Ovary (tissue), 10 donors: ENCODE measurements at places on chromosomes 16 and 17. TPM values are rescaled to one million over a fixed set of nuclear protein-coding genes. Genes with fewer than 3 reads are reported as not detected.

KRTAP4-9 gene
- total RNA-seq = not detected

DNASE1L2 gene
- 0.77 TPM for total RNA-seq

TBC1D3C gene
- not detected for total RNA-seq

DNA sequence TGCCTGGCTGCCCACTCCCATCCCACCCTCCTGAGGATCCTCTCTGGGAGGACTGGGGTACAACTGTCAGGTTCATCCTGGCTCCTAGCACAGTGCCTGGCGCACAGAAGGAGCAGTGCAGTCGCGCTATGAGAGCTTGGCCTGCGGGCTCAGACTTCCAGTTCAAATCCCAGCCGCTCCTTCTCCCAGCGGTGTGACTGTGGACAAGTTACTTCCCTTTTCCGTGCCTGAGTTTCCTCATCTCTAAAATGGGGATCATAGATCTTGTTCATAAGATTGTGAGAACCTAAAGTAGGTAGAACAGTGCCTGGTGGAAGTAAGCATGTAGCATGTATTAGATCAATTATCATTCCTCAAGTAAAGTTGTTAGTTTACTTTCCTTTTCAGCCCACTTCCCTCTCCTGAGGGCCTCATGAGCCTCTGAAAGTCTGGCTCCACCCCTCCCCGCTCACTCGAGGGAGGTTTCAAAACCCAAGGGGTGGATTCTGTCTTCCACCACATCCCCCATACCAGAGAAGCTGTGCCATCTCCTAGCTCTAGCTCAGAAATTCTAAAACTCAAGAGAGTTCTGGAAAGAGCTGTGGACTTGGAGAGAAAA is 19.9 kb upstream of the COL1A1 start:
- peak overlapping the region; percentile 33 for H3K27ac ChIP-seq
- DNase-seq = no peak
- no peak overlapping the region for H3K4me3 ChIP-seq
- H3K36me3 ChIP-seq = no peaks in the 10 kb centered on the region

GRCh38 chr17:79077587-79077986 is 3.0 kb downstream of the ENGASE start:
- no peak overlapping the region for H3K27ac ChIP-seq
- H3K27me3 ChIP-seq = no peaks in the 10 kb centered on the region
- DNase-seq = no peak

- H3K4me3 ChIP-seq = no peak overlapping the region
- H3K27ac ChIP-seq = no peak overlapping the region
- no peaks in the 10 kb centered on the region for H3K27me3 ChIP-seq
- DNase-seq = no peak
- H3K4me1 ChIP-seq = no peaks in the 10 kb centered on the region
These were observed 51.3 kb downstream of the MPHOSPH6 start for GRCh38 chr16:82118749-82119148.

- no peaks in the 10 kb centered on the region for H3K27me3 ChIP-seq
- H3K27ac ChIP-seq = peak overlapping the region; percentile 66
- peak; percentile 58 for DNase-seq
- peak overlapping the region; percentile 55 for H3K4me3 ChIP-seq
These were observed 668 bp downstream of the SPATA2L start for GRCh38 chr16:89700649-89701424.

GRCh38 chr17:9403257-9403656 is 172.4 kb downstream of the STX8 start:
- DNase-seq = no peak
- no peak overlapping the region for H3K4me3 ChIP-seq
- no peaks in the 10 kb centered on the region for H3K27me3 ChIP-seq
- H3K36me3 ChIP-seq = no peaks in the 10 kb centered on the region
- H3K4me1 ChIP-seq = no peaks in the 10 kb centered on the region
